ENCODE measurements at places on chromosomes 16 and 17. TPM values are rescaled to one million over a fixed set of nuclear protein-coding genes. Genes with fewer than 3 reads are reported as not detected.
A peak's percentile ranks its signal among the peaks of the same experiment; 100 is the strongest.

GRCh38 chr16:81879625-81880024 is 100.5 kb downstream of the PLCG2 start:
- H3K27ac ChIP-seq: no peak overlapping the region
- H3K4me3 ChIP-seq: no peak overlapping the region
- no peaks in the 10 kb centered on the region for H3K27me3 ChIP-seq
- peaks cover 4% of the 10 kb centered on the region for H3K36me3 ChIP-seq
- no peak for DNase-seq

- no peak overlapping the region for H3K27ac ChIP-seq
- H3K36me3 ChIP-seq: no peaks in the 10 kb centered on the region
- peaks cover 2% of the 10 kb centered on the region for H3K4me1 ChIP-seq
- no peaks in the 10 kb centered on the region for H3K27me3 ChIP-seq
- H3K4me3 ChIP-seq: no peak overlapping the region
Measured at GRCh38 chr16:1014771-1015495, 33.4 kb downstream of the SOX8 start.

DNA sequence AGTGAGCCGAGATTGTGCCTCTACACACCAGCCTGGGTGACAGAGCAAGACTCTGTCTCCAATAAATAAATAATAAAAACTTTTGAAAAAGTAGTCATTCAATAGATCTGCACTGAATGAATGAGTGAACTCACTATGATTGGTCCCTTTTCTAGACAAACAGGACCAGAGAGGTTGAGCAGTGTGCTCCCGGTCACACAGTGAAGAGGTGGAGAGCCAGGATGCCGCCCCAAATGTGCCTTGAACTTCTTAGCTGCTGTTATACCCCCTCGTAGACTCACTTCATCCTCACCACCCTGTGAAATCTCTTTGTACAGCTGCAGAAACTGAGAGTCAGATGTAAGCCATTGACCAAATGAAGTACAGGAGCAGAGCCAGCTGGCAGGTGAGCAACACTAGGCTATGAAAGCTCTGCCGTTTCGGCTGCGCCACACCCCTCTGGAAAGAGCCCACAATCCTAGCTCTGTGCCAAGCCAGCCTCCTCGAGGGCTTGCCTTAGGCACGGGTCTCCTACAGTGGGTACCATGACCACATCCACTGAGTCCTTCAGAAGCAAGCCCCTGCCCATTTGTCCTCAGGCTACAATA is 7.8 kb upstream of the KIAA0513 start:
- no peak for DNase-seq
- no peak overlapping the region for H3K4me3 ChIP-seq
- H3K27me3 ChIP-seq: no peaks in the 10 kb centered on the region

GRCh38 chr17:9475101-9475658 is 100.4 kb downstream of the STX8 start:
- no peaks in the 10 kb centered on the region for H3K4me1 ChIP-seq
- H3K27ac ChIP-seq: no peak overlapping the region
- DNase-seq: peak; percentile 43
- H3K36me3 ChIP-seq: no peaks in the 10 kb centered on the region

- H3K27me3 ChIP-seq: no peaks in the 10 kb centered on the region
- no peak overlapping the region for H3K27ac ChIP-seq
- no peak overlapping the region for H3K4me3 ChIP-seq
- H3K4me1 ChIP-seq: no peaks in the 10 kb centered on the region
- no peaks in the 10 kb centered on the region for H3K36me3 ChIP-seq
- no peak for DNase-seq
Measured at GRCh38 chr16:78684030-78684611, 584.7 kb downstream of the WWOX start.

DNA sequence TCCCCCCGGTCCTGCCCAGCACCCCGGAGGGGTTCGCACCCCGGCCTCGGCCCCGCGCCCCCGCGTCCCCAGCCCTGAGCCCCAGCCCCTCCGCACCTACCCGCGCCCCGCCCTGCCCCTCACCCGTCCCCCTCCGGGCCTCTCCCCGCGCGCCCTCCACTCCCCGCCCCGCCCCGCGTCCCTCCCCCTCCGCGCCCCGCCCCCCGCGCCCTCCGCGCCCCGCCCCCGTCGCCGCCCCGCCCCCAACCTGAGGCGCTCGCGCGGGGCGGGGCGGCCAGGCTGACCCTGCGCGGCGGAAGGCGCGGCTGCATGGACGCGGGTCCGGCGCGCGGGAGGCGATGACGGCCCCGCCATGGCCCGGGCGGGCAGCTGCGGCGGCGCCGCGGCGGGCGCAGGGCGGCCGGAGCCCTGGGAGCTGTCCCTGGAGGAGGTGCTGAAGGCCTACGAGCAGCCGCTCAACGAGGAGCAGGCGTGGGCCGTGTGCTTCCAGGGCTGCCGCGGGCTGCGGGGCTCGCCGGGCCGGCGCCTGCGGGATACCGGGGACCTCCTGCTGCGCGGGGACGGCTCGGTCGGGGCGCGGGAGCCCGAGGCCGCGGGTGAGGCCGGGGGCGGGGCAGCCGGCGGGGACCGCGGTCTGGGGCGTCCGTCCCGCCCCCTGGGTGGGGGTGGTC is at the start of gene SPIRE2:
Gene SPIRE2, plus strand, starts transcription at position 277 of the 671 bp plus-strand sequence. Its CDS starts 76 bp downstream, at position 353.
- DNase-seq: peak; percentile 91
- H3K4me1 ChIP-seq: no peaks in the 10 kb centered on the region
- peak within 1 kb of the TSS; percentile 58 for H3K4me3 ChIP-seq
- no peaks in the 10 kb centered on the region for H3K27me3 ChIP-seq
- H3K36me3 ChIP-seq: no peaks in the 10 kb centered on the region

The KRT20 gene
- not detected for total RNA-seq

GRCh38 chr17:19753661-19754463 is 5.8 kb upstream of the ALDH3A1 start:
- H3K4me1 ChIP-seq: peaks cover 7% of the 10 kb centered on the region
- H3K27ac ChIP-seq: peak overlapping the region; percentile 51
- H3K4me3 ChIP-seq: no peak overlapping the region
- H3K27me3 ChIP-seq: no peaks in the 10 kb centered on the region
- DNase-seq: no peak

- peaks cover 2% of the 10 kb centered on the region for H3K4me1 ChIP-seq
- peaks cover 7% of the 10 kb centered on the region for H3K36me3 ChIP-seq
- no peak overlapping the region for H3K27ac ChIP-seq
- DNase-seq: peak; percentile 35
- no peak overlapping the region for H3K4me3 ChIP-seq
Measured at GRCh38 chr17:80919331-80920311, 72.0 kb upstream of the CHMP6 start.

GRCh38 chr16:6146874-6147425 is 1049.4 kb upstream of the EEF2KMT start:
- H3K27me3 ChIP-seq: no peaks in the 10 kb centered on the region
- no peak overlapping the region for H3K27ac ChIP-seq
- no peak for DNase-seq

The EMP2 gene
- total RNA-seq: 25.8 TPM

The COX6A2 gene
- total RNA-seq: not detected

DNA sequence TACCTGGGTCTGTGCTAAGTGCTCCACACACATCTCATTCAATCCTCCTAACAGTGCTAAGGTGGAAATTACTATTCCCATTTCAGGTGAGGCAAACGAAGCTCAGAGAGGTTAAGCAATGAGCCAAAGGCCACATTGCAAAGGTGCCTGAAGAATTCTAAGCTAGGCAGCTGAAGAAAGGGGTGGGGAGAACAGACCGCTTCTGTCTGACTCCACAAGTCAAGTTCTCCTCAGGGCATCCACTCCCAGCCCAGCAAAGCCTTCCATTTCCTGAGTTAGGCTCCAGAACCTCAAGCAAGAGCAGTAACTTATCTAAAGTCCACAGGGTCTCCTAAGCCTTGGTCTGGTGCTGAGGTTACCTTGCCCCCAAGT is 27.0 kb upstream of the MRPS23 start:
- H3K4me1 ChIP-seq: peaks cover 20% of the 10 kb centered on the region
- peaks cover 11% of the 10 kb centered on the region for H3K36me3 ChIP-seq
- H3K27me3 ChIP-seq: no peaks in the 10 kb centered on the region
- H3K27ac ChIP-seq: no peak overlapping the region

- no peak overlapping the region for H3K27ac ChIP-seq
- no peak for DNase-seq
- no peaks in the 10 kb centered on the region for H3K36me3 ChIP-seq
- no peaks in the 10 kb centered on the region for H3K4me1 ChIP-seq
Measured at GRCh38 chr16:80047842-80048241, 447.3 kb upstream of the MAF start.

GRCh38 chr16:79648826-79649225 is 48.3 kb upstream of the MAF start:
- H3K4me1 ChIP-seq: no peaks in the 10 kb centered on the region
- no peak overlapping the region for H3K4me3 ChIP-seq
- H3K27me3 ChIP-seq: no peaks in the 10 kb centered on the region
- no peak for DNase-seq

GRCh38 chr17:17153071-17153470 is 53.1 kb downstream of the PLD6 start:
- H3K27me3 ChIP-seq: no peaks in the 10 kb centered on the region
- no peak overlapping the region for H3K4me3 ChIP-seq
- H3K27ac ChIP-seq: no peak overlapping the region

DNA sequence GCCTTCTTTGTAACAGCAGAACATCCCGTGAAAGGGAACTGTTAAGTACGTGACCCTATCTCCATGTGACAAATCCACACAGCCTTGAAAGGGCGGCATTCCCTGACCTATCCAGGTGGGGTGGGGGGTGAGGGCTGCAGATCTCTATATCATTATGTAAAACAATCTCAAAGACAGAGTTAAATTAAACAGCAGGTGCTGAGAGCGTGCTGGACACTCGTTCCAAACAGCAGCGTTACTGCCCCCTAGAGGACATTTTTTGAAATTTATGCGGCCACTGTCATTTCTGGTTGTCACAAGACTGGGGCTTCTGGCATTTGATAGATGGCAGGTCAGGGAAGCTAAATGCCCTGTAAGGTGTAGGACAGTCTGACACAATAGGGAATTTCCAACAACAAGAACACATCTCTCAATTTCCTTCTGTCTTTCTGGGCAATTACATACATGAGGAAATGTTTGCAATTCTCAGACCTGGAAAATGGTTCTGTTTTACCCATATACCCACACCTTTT is 6.7 kb upstream of the SLC25A39 start:
- H3K4me3 ChIP-seq: no peak overlapping the region
- H3K27me3 ChIP-seq: no peaks in the 10 kb centered on the region
- no peaks in the 10 kb centered on the region for H3K4me1 ChIP-seq
- no peaks in the 10 kb centered on the region for H3K36me3 ChIP-seq

DNA sequence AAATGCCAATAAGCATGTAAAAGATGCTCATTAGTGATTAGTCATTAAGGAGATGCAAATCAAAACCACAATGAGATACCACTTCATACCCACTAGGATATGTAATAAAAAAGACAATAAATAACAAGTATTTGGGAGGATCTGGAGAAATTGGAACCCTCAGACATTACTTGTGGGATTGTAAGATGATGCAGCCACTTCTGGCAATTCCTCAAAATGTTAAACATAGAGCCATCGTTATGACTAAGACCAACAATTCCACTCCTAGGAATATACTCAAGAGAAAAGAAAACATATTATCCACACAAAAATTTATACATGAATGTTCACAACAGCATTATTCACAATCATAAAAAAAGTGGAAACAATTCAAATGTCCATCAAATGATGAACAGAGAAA is 336.2 kb upstream of the PMFBP1 start:
- H3K27ac ChIP-seq: no peak overlapping the region
- DNase-seq: no peak
- H3K4me1 ChIP-seq: no peaks in the 10 kb centered on the region
- H3K27me3 ChIP-seq: no peaks in the 10 kb centered on the region
- H3K36me3 ChIP-seq: no peaks in the 10 kb centered on the region

DNA sequence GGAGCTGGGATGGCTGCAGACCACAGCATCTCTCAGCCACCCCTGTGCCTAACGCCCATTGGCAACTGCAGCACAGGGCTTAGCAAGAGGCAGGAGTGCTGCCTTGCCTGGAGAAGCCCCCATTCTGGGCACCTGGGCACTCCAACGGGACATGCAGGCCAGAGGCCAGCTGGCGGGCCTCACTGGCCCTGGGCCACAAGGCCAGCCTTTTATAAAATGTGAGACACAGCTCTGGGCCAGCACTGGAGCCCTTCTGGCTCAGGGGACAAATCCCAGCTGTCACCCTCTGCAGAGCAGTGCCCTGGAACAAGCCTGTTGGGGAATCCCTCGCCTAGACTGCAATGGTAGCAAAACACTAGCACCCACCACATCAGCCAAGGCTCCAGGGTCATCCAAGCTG is 171.8 kb downstream of the WSCD1 start:
- H3K27ac ChIP-seq: no peak overlapping the region
- H3K27me3 ChIP-seq: no peaks in the 10 kb centered on the region
- H3K4me3 ChIP-seq: no peak overlapping the region
- H3K36me3 ChIP-seq: no peaks in the 10 kb centered on the region
- H3K4me1 ChIP-seq: no peaks in the 10 kb centered on the region

The KRTAP9-8 gene
- total RNA-seq: not detected

The VPS25 gene
- 85.2 TPM for total RNA-seq

The PRAC2 gene
- total RNA-seq: not detected

DNA sequence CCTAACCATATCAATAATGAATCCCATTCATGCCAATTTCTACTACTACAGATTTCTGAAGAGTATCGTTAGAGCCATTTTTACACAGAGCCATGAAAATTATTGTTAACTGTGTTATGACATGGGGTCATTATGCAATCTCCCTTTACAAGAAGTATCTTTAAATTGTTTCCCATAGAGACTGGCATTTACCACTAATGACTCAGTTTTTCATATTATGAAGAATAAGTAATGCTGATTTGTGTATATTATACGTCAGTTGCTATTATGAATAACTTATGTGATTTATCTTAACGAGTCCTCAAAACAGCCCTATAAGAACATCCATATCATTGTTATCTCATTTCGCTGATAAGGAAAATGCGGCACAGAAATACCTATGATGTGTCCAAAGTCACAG is 173.8 kb downstream of the KCNJ2 start:
- no peaks in the 10 kb centered on the region for H3K27me3 ChIP-seq
- H3K4me3 ChIP-seq: no peak overlapping the region
- no peaks in the 10 kb centered on the region for H3K4me1 ChIP-seq
- DNase-seq: no peak
- H3K36me3 ChIP-seq: no peaks in the 10 kb centered on the region

DNA sequence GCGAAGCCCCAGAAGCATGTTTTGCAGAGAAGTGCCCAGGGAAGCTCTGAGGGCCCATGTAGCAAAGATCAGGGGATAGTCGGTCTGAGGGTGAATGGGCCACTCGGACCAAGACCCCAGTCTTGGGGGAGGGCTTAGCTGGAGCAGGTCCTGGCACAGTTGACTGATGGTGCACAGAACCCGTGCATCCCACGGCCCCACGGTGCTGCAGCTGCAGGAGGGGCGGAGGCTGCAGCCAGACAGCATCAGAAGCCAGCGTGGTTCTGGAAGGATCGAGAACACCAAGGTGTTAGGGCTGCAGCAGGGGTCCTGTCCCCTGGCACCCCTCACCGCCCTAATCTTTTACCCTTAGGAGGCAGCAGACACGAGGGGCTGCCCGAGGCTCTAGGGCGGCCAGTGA is 6.5 kb upstream of the MC1R start:
- DNase-seq: no peak

The KRTAP4-3 gene
- not detected for total RNA-seq

Data from kidney (tissue), 22 donors.